ENCODE measurements at places on chromosomes 4 and X. TPM values are rescaled to one million over a fixed set of nuclear protein-coding genes. Genes with fewer than 3 reads are reported as not detected.

Gene ERAS
- 0.07 TPM for polyA plus RNA-seq

GRCh38 chr4:161583549-161583948, 580.3 kb downstream of the FSTL5 start:
- H3K36me3 ChIP-seq, result no peaks in the 10 kb centered on the region
- H3K4me3 ChIP-seq, result no peak overlapping the region
- H3K27ac ChIP-seq, result no peak overlapping the region
- H3K4me1 ChIP-seq, result no peaks in the 10 kb centered on the region
- H3K27me3 ChIP-seq, result no peaks in the 10 kb centered on the region

DNA sequence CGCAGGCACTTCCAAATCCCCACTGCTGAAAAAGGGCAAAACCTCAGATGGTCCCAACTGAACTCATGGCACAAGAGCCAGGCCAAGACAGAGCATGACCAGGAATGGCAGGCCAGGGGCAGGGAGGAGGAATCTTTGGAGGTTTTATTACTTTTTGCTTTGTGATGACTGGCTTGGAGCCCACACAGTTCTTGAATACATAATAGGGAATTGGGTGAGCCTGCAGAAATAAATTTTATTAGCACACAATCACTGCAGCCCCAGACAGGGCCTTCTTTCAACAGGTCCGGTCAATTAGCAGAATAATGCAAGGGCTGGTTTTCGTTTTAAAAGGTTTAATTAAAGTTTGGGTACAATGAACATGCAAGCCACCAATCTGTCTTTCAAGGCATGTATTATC, 23.4 kb upstream of the MAMLD1 start:
- no peak overlapping the region for H3K4me3 ChIP-seq
- no peaks in the 10 kb centered on the region for H3K36me3 ChIP-seq
- no peak overlapping the region for H3K27ac ChIP-seq

GRCh38 chr4:173577963-173578362, 47.9 kb upstream of the HAND2 start:
- no peak for DNase-seq
- H3K4me3 ChIP-seq, result no peak overlapping the region
- no peaks in the 10 kb centered on the region for H3K4me1 ChIP-seq
- no peak overlapping the region for H3K27ac ChIP-seq
- H3K36me3 ChIP-seq, result no peaks in the 10 kb centered on the region

Gene MTNR1A
- 0.24 TPM for polyA plus RNA-seq

Gene DCAF4L1
- 0.24 TPM for polyA plus RNA-seq

DNA sequence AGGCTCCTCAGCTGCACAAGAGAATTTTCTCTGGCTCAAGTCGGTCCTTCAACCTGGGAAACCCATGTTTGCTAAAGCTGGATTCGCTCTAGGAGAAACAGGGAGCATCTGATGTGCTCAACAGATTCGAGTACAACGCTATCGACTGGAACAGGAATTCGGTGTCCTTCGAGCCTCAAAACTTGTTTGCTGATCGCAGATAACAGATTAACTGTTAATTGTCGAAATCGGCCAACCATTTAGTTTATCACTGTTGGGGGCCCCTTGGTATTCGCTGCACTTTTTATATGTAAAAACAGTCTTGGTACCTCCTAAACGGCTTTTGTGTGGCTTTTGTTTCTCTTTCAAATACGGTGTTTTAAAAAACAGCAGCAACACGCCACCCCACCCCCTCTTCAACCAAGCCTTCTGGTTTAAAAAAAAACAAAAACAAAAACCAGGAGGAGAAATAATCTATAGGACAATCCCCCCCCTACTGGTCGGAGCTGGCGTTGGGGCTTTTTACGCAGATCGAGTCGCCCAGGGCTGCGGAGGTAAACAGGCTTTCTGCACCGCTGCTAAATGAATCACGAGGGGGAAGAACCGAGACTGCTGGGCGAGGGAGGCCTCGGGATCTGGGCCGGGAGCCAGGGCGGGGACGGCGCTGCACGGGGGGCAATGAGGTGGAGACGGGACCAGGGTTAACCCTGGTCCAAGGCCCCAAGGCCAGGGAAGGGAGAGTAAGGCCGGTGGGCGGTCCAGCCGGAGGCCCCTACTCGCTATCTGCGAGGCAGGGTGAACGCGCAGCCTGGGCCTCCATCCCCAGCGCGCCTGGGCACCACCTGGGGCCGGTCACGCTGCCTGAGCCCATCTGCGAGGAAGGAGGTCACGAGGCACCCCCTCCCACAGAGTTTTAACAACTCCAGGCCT, 71.7 kb upstream of the BCOR start:
- H3K4me1 ChIP-seq, result no peaks in the 10 kb centered on the region
- H3K36me3 ChIP-seq, result no peaks in the 10 kb centered on the region
- H3K4me3 ChIP-seq, result no peak overlapping the region
- H3K27me3 ChIP-seq, result no peaks in the 10 kb centered on the region
- DNase-seq, result peak; percentile 63
- peak overlapping the region; percentile 14 for H3K27ac ChIP-seq

GRCh38 chrX:63128509-63128908, 222.6 kb downstream of the SPIN4 start:
- no peak overlapping the region for H3K4me3 ChIP-seq
- no peak for DNase-seq
- H3K4me1 ChIP-seq, result no peaks in the 10 kb centered on the region
- no peak overlapping the region for H3K27ac ChIP-seq
- no peaks in the 10 kb centered on the region for H3K36me3 ChIP-seq
- H3K27me3 ChIP-seq, result no peaks in the 10 kb centered on the region

DNA sequence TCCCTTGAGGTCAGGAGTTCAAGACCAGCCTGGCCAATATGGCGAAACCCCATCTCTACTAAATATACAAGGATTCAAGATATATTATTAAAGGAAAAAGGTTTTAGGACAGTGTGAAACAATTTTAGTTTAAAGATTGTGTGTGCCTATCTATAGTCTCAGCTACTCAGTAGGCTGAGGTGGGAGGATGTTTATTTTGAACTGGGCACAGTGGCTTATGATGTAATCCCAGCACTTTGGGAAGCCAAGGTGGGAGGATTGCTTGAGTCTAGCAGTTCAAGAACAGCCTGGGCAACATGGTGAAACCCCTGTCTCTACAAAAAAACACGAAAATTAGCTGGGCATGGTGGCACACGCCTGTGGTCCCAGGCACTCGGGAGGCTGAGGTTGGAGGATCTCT, 31.4 kb upstream of the REST start:
- no peaks in the 10 kb centered on the region for H3K4me1 ChIP-seq
- no peak overlapping the region for H3K27ac ChIP-seq
- no peaks in the 10 kb centered on the region for H3K27me3 ChIP-seq
- no peak for DNase-seq
- no peak overlapping the region for H3K4me3 ChIP-seq
- no peaks in the 10 kb centered on the region for H3K36me3 ChIP-seq

Gene NAP1L5
- polyA plus RNA-seq, result 0.45 TPM

Gene PRIMPOL
- 27.7 TPM for polyA plus RNA-seq

Gene LRCH2
- 1.5 TPM for polyA plus RNA-seq

GRCh38 chr4:164949448-164950143, 27.9 kb downstream of the TRIM61 start:
- DNase-seq, result no peak
- no peaks in the 10 kb centered on the region for H3K4me1 ChIP-seq
- H3K27ac ChIP-seq, result no peak overlapping the region
- no peaks in the 10 kb centered on the region for H3K36me3 ChIP-seq
- peaks cover 13% of the 10 kb centered on the region for H3K27me3 ChIP-seq

- DNase-seq, result no peak
- no peak overlapping the region for H3K27ac ChIP-seq
- no peaks in the 10 kb centered on the region for H3K36me3 ChIP-seq
- H3K4me1 ChIP-seq, result no peaks in the 10 kb centered on the region
- H3K4me3 ChIP-seq, result no peak overlapping the region
- no peaks in the 10 kb centered on the region for H3K27me3 ChIP-seq
These were observed 20.7 kb upstream of the TXLNG start for GRCh38 chrX:16765594-16765993.

All from small intestine (tissue), 16 donors.